ENCODE measurements at places on chromosomes 3 and 15. TPM values are rescaled to one million over a fixed set of nuclear protein-coding genes. Genes with fewer than 3 reads are reported as not detected.

- no peaks in the 10 kb centered on the region for H3K27me3 ChIP-seq
- no peak for DNase-seq
- no peaks in the 10 kb centered on the region for H3K4me1 ChIP-seq
- H3K4me3 ChIP-seq, result no peak overlapping the region
- H3K36me3 ChIP-seq, result no peaks in the 10 kb centered on the region
- H3K27ac ChIP-seq, result no peak overlapping the region
Observed at GRCh38 chr15:20355256-20355868, 186.2 kb downstream of the GOLGA6L6 start.

DNA sequence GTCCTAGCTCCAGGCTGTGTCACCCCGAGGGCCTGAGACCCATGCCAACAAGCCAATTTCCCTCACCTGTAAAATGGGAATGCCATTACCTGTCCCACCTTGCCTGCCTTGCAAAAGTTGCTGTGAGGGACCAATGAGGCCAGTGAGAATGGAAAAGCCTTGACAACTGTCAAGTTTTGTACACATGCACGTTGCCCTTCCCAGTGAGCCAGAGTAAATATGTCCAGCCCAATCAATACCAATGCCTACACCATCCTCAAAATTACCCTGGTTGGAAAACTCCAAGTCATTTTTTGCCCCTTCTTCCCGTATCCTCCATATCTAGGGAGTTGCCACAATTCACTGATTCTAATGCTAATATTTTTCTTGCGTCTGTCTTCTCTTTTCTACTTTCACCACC is 73.5 kb upstream of the RASGRF1 start:
- no peaks in the 10 kb centered on the region for H3K27me3 ChIP-seq
- H3K4me1 ChIP-seq, result peaks cover 31% of the 10 kb centered on the region
- H3K36me3 ChIP-seq, result no peaks in the 10 kb centered on the region
- no peak overlapping the region for H3K27ac ChIP-seq

DNA sequence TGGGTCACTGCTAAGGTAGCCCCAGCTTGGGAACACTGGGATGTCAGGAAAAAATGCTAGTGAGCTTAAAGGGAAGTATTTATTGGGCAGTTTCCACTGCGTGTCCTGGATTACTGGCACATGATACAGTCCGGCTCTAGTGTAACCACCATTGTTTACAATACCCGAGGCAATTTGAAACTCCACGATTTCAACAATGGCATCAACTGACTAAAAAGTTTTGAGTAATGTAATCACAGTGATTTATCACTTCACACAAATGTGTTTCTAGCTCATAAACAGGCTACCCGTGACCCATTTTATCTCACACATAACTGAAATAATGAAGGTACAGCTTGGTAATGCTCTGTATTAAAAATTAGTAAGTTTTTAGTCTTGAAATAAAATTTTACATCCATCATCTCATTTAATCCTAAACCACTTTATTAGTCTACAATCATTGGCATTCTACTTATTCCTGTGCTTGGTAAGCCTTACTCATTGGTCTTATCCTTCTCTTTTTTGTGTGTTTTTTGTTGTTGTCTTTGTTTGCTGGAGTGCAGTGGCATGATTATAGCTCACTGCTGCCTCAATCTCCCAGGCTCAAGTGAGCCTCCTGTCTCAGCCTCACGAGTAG is 7.6 kb downstream of the ZMAT3 start:
- H3K27ac ChIP-seq, result no peak overlapping the region
- H3K4me1 ChIP-seq, result peaks cover 5% of the 10 kb centered on the region
- H3K4me3 ChIP-seq, result no peak overlapping the region
- H3K27me3 ChIP-seq, result no peaks in the 10 kb centered on the region

Gene PLA2G4D
- not detected for total RNA-seq

Gene SERPINI2
- not detected for total RNA-seq

Gene C3orf80
- not detected for total RNA-seq

Gene TMEM108
- total RNA-seq, result not detected

Measured in Karpas-422 (cell line).